GM12878 (cell line): ENCODE measurements at places on chromosomes 4 and X. TPM values are rescaled to one million over a fixed set of nuclear protein-coding genes. Genes with fewer than 3 reads are reported as not detected.

Gene TRMT10A
- 5.4 and 6.7 TPM in 2 replicates for total RNA-seq

Gene CT45A1
- not detected in 2 replicates for total RNA-seq

Gene CFAP47
- total RNA-seq: 0.03 and 0.13 TPM in 2 replicates

Gene ITGB1BP2
- total RNA-seq: 2.0 and 2.2 TPM in 2 replicates

Gene RADX
- total RNA-seq: 9.7 and 13.0 TPM in 2 replicates

Gene GRPR
- 0.10 and 0.51 TPM in 2 replicates for total RNA-seq

Gene CLGN
- 0.61 and 0.64 TPM in 2 replicates for total RNA-seq

Gene BEX2
- 0.56 and 0.80 TPM in 2 replicates for total RNA-seq

Gene CCDC160
- not detected in 2 replicates for total RNA-seq

Gene TAPT1
- total RNA-seq: 15.7 and 16.0 TPM in 2 replicates

Gene IL2RG
- 155 and 159 TPM in 2 replicates for total RNA-seq

Gene MAOB
- 0.21 TPM in 1 of 2 replicates, not detected in the other for total RNA-seq

Gene MAGEB1
- total RNA-seq: not detected in 2 replicates

Gene PLAC8
- 238 and 239 TPM in 2 replicates for total RNA-seq

Gene PCSK1N
- not detected in 2 replicates for total RNA-seq

Gene GYG2
- total RNA-seq: 0.05 TPM in 1 of 2 replicates, not detected in the other

Gene PTPN13
- 58.9 and 61.2 TPM in 2 replicates for total RNA-seq

Gene MAGEA10
- not detected in 2 replicates for total RNA-seq

Gene PNMA5
- total RNA-seq: not detected in 2 replicates

Gene TEX11
- not detected in 2 replicates for total RNA-seq

Gene STK32B
- total RNA-seq: not detected in 2 replicates

Gene LRAT
- not detected in 2 replicates for total RNA-seq

Gene XPNPEP2
- 0.21 and 0.27 TPM in 2 replicates for total RNA-seq

Gene EREG
- total RNA-seq: 0.05 TPM in 1 of 2 replicates, not detected in the other

Gene KIF4A
- total RNA-seq: 22.3 and 22.9 TPM in 2 replicates

Gene DGAT2L6
- total RNA-seq: 0.16 TPM in 1 of 2 replicates, not detected in the other

Gene GATA1
- total RNA-seq: 0.13 and 0.36 TPM in 2 replicates

Gene APEX2
- total RNA-seq: 35.4 and 38.9 TPM in 2 replicates

Gene EGF
- total RNA-seq: 0.05 and 0.23 TPM in 2 replicates

Gene GABRG1
- not detected in 2 replicates for total RNA-seq

Gene FAM200B
- 14.9 and 15.9 TPM in 2 replicates for total RNA-seq

Gene CENPI
- total RNA-seq: 15.8 and 18.9 TPM in 2 replicates

Gene MAGEA4
- total RNA-seq: not detected in 2 replicates

Gene SMIM10L2A
- 0.03 TPM in 2 replicates for total RNA-seq

Gene SMIM31
- not detected in 2 replicates for total RNA-seq

Gene DKK2
- total RNA-seq: not detected in 2 replicates

Gene GAK
- total RNA-seq: 114 and 127 TPM in 2 replicates

Gene C4orf50
- total RNA-seq: 0.05 and 0.08 TPM in 2 replicates

Gene CASK
- total RNA-seq: 8.5 and 11.6 TPM in 2 replicates

Gene PTCHD1
- not detected in 2 replicates for total RNA-seq

Gene IL2
- 0.66 and 1.2 TPM in 2 replicates for total RNA-seq

Gene NAT8L
- total RNA-seq: 0.19 and 0.31 TPM in 2 replicates
